ENCODE measurements at places on chromosomes 2 and 18. TPM values are rescaled to one million over a fixed set of nuclear protein-coding genes. Genes with fewer than 3 reads are reported as not detected.

NGEF gene
- 0.16 TPM for total RNA-seq

FBXO41 gene
- total RNA-seq, result 0.55 TPM

UGT1A7 gene
- not detected for total RNA-seq

CLEC4F gene
- total RNA-seq, result not detected

CYB5A gene
- total RNA-seq, result 105 TPM

CASP8 gene
- total RNA-seq, result 3.7 TPM

IL37 gene
- not detected for total RNA-seq

CELF4 gene
- total RNA-seq, result 0.60 TPM

MATN3 gene
- total RNA-seq, result 0.22 TPM

NEU2 gene
- not detected for total RNA-seq

EMILIN2 gene
- 12.4 TPM for total RNA-seq

UGT1A10 gene
- not detected for total RNA-seq

RETSAT gene
- total RNA-seq, result 39.4 TPM

KRTCAP3 gene
- total RNA-seq, result 0.63 TPM
